ENCODE measurements at places on chromosomes 7 and 10.

DNA sequence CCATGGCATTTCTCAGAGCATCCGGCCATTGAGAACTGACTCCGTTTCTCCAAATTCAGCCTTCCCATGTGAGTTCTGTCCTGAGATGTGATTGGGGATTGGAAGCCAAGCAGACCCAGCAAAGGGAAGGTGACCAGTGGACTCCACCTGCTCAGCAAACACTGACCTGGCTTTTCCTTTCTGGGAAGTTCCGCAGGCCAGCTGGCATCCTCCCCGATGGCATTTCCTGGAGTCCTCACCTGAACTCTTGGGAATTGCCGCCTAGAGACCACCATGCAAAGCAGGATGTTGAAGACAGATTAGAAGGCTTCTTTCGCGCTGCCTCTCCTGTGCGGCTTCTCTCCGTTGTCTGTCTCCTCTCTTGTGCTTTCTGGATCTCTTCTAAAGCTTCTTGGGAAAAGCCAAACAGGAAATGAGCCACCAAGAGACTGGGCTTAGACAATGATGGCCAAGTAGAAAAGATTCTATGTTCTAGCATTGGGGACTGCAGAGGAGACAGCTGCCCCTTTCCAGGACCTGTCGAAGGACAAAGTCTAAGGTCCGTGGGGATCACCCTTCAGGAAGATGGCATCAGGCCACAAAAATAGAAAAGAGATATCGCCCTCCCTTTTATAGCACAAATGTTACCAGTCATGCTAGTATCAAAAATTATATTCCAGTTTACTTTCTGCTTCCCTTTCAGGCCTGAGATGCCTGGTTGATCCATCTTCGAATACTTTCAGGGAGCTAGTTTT is 103.7 kb upstream of the INSYN2A start:
- DNase-seq = no peak

GRCh38 chr7:18445916-18446520 is 49.5 kb upstream of the HDAC9 start:
- DNase-seq = no peak

DNA sequence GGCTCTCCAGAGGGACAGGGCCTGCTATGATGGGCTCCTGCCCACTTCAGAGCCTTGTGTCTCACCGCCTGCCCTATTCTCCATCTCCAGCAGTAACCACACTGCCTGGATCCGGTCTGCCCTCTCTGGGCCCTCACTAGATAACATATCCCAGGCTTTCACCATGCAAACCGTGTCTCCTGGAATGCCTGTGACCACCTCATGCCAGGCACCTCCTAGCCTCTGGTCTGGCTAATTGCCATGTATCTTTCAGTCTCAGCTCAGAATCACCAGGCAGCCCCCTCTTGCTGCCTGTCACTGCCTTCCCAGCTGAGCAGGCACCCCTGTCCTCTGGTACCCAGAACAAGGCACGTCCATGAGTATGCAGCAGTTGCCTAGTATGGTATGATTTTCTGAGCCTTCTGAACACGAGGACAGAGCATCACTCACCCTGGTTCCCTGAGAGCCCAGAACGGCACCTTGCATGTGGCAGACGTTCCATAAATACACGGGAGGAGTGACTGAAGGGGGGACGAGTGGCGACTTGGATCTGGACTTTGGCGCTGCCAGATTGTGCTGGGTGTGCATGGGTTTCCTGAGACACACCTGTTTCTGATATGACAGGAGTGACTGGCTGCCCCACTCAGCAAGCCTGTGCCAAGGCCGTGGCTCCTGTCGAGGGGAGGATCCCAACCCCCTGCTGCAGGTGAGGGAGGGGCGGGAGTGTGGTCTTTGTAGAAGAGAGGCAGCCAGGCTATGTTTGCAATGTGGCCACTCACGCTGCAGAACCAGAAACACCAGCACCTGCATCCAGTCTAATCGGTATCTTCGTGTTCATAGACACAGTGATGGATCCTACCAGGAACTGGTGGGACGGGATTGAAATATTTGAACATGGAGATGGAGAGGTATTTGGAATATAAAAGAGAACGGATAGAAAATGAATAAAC is 95.2 kb downstream of the VOPP1 start:
- DNase-seq = peak; percentile 7

GRCh38 chr10:22761569-22762220 is 47.3 kb upstream of the PIP4K2A start:
- DNase-seq = peak; percentile 54

DNA sequence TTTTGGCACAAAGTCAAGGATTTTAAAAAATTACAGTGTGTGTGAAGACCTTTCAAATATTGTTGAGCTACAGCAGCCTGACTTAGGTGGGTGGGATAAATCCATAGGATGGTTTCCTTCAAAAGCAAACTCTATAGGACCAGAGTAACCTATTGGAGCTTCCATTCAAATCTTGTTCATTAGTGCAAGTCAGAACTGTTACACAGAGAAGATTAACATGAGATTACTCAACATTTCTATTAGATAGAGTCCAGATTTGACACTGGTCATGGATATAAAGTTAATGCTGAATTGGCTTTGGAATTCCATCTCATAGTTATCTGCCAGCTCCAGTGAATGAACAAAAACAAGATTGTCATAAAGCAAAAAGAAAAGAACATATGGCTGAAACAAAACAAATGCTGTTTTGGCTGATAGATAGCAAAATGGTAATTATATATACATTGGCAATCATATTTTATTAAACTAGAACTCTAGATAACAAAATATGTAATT is 129.6 kb upstream of the SEMA3A start:
- no peak for DNase-seq

DNA sequence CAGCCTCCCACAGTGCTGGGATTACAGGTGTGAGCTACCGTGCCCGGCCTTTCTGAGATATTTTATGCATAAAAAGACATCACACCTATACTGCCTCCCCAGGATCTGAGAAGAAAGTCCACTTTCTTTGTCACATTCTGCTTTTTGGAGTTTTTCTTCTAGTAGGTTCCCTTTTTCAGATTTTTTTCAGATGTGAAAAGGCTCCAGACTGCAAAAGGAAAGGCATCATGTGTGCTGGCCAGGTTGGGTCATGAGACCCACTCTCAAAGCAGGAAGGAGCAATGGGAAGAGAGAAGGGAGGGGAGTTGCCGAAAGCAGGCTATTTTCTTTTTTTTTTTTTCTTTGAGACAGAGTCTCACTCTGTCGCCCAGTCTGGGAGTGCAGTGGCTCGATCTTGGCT is 10.8 kb downstream of the BLVRA start:
- no peak for DNase-seq

GRCh38 chr7:44982535-44982923 is 3.7 kb upstream of the MYO1G start:
- no peak for DNase-seq

- no peak for DNase-seq
These were observed 6.5 kb downstream of the INPP5A start for GRCh38 chr10:132543916-132544743.

DNA sequence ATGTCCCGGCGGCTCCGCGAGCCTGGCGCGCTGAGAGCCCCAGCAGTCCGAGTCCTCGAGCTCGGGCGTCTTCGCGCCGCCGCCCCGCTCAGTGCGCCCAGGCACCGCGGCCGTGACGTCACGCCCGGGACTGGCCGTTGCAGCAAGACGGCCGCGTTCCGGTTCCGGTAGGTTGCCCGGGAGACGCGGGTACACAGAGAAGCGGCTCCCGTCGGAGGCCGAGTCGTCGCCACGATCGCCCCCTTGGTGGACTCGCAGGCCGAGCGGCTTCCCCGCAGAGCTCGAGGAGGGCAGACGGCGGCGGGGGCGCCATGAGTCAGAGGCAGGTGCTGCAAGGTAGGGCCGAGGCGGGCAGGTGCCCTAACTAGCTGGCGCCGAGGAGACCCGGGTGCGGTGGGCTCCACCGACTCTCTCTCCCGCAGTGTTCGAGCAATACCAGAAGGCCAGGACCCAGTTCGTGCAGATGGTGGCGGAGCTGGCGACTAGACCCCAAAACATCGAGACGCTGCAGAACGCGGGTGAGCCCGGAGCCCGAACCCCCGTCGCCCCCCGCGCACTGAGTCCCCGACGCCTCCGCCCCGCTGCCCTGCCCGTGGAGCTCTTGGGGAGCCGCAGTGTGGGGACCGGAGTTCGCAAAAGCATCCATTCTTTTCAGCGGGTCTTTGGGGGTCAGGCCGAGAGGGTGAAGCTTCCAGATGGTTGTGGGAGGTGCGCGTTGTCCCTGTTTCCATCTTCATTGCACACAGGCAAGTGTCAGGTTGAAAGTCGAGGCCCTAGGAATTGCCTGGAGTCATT is at the start of gene SPAG6:
SPAG6 (plus strand) TSS at position 196 of the 795 bp plus-strand sequence; CDS start at position 312, 116 bp downstream.
- no peak for DNase-seq
